ENCODE measurements at places on chromosomes 11 and 22.

- DNase-seq, result no peak
Observed at GRCh38 chr11:124983674-124984511, 29.9 kb downstream of the CCDC15 start.

DNA sequence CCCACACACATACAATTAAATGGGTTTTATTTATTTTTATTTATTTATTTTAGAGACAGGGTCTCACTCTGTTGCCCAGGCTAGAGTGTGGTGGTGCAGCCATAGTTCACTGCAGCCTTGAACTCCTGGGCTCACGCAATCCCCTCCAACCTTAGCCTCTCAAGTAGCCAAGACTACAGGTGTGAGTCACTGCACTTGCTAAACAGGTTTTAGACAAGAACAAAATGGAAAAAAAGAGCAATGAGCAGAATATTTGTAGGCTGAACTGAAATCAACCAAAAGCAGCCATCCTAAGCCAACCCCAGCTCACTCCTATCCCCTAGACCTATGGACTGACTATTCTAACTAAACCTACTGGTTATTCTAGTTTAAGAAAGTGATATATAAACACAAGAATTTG lies 37.8 kb downstream of the MRE11 start:
- no peak for DNase-seq

DNA sequence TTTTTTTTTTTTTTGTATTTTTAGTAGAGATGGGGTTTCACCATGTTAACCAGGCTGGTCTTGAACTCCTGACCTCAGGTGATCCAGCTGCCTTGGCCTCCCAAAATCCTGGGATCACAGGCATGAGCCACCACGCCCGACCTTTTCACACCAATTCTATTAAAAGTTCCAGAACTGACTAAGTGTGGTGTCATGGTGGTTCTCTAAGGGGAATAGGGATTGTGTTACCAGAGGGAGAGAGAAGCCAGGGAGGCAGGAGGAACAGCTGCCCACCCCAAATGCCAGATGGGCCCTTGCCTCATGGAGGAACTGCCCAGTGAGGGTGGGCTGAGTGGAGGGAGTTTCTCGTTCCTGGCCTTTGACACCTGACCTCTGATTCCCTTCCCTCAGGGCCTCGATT lies 5.9 kb downstream of the RPS6KA4 start:
- no peak for DNase-seq

DNA sequence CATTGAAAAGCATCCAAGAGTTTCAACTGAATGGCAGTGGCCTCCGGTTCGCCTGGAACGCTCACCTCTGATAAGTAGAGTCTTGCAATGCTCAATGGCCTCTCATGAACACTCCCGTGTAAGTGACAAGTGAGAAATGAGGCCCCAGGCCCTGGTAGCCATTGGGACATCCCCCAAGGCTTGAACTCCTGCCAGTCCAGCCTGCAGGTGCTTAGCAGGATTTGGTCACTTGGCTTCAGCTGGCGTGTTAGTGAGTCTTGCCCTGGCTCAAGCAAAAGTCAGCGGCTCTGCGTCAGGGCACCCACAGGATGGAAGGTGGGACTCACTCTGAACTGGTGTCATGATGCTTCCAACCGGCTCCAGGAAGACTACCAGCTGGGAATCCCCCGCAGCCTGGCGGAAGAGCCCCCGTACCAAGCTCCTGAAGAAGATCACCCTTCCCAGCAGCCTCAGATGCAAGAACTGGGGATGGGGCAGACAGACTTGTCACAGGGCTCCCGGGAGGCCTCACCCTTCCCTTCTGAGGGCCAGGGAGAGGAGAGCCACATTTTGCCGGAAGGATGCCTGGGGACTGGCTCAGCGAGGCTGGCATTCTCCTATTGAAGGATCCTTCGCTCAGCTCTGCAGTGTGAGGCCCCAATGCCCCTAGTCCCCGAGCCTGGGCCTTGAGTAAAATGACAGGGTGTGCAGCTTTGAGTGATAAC lies 19.3 kb downstream of the MB start:
- DNase-seq, result no peak

- DNase-seq, result no peak
Observed at GRCh38 chr11:120785576-120785975, 238.3 kb upstream of the TBCEL start.

GRCh38 chr11:1445741-1446445 lies 40.7 kb downstream of the MOB2 start:
- peak; percentile 50 for DNase-seq

DNA sequence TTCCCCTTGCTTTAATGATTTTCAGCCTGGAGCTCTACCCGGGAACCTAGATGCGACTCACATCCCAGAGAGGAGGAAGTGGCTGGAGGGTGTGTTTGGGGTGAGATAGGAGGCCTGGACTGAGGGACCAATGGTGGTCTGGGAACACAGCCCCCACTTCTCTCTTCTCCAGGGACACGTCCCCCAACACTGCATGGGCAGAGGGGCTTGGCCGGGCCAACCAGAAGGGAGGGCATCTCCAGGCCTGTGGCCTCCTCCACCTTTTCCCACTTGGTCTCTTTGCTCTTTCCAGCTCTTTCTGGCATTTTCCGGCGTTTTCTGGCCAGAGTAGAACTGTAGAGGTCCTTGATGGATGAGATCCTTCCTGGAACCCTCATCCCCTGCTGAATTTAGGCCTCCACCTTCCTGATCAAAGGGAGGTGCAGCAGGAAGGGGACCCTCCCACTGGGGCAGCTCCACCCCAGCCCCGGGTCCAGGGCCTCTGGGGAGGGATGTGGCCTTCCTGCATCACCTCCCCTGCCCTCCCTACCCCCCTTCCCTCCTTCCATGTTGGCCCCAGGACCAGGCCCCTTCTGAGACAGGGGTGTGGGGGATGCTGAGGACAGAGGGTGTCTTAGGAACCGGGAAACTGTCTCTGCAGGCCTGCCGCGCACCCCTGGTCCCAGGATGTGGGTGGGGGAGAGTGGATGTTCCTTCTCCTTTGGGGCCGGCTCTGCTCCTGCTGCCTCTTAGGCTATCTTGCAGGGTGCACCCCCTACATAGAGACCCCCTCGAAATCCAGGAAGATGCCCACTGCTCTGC lies 24.4 kb downstream of the MRGPRG start:
- no peak for DNase-seq

DNA sequence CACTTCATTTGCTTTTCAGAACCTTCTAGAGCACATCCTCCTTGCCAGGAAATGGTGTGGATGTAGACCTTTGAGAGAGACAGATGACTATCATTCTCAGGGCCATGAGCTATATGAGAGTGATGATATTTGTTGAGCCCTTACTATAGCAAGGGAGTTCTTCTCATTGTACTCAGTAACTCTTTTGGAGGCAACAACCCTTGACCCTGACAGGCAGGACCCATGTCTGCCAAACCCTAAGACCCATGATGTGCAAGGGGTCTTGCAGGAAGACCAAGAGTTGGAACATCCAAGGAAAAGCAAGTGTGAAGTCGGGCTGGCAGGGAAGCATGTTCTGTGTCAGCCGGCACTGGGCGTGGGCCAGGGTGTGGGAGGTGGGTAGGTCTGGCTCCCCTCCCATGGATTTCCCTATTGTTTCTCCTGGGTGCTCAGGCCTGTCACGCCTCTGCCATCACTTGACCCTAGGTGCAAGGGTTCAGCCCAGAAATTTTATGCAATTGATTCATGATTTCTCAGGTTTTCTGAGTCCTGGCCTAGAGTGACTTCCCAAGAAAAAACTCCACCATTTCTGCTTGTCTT lies 1.2 kb downstream of the FOLR3 start:
- DNase-seq, result no peak

- DNase-seq, result peak; percentile 48
Observed at GRCh38 chr11:12802418-12803085, 128.3 kb downstream of the TEAD1 start.

DNA sequence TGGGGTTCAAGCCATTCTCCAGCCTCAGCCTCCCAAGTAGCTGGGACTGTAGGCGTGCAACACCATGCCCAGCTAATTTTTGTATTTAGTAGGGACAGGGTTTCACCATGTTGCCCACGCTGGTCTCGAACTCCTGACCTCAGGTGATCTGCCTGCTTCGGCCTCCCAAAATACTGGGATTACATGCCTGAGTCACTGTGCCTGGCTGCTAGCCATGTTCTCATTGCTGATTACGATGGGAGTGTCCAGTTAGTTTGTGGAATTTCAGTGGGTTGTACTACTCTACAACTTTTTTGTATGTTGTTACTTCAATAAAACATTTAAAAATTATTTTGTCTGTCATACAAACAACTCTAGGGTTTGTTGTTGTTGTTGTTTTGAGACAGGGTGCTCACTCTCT lies 4.8 kb upstream of the VPS11 start:
- peak; percentile 59 for DNase-seq

- DNase-seq, result no peak
Observed at GRCh38 chr22:35938226-35938625, 90.4 kb downstream of the RBFOX2 start.

All from AG08396 (cell line).